NCI-H69 (cell line): ENCODE measurements at places on chromosomes 16 and 17.

DNA sequence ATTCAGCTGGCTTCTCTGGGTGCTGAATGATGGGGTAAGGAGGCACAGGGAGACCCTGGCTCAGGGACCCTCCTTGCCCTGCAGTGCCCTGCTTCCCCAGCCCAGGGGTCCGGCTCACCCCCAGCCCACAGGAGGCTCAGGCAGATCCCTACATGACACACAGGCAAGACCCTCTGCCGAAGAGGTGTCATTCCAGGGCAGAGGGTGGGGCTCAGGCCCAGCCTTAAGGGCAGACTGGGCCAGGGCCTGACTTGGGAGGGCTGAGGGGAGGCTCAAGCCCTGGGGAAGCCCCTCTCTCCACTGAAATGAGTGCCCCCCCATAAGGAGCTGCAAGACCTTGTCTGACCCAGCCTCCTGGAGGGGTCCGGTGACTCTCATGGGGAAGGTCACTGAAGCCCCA is 30.3 kb upstream of the KSR1 start:
- no peak for DNase-seq

- no peak for DNase-seq
These were observed 416.0 kb downstream of the WWOX start for GRCh38 chr16:78515421-78515820.

GRCh38 chr17:59418732-59419166 is 87.3 kb downstream of the YPEL2 start:
- no peak for DNase-seq

GRCh38 chr17:75571197-75571884 is 16.3 kb upstream of the MYO15B start:
- DNase-seq = no peak

DNA sequence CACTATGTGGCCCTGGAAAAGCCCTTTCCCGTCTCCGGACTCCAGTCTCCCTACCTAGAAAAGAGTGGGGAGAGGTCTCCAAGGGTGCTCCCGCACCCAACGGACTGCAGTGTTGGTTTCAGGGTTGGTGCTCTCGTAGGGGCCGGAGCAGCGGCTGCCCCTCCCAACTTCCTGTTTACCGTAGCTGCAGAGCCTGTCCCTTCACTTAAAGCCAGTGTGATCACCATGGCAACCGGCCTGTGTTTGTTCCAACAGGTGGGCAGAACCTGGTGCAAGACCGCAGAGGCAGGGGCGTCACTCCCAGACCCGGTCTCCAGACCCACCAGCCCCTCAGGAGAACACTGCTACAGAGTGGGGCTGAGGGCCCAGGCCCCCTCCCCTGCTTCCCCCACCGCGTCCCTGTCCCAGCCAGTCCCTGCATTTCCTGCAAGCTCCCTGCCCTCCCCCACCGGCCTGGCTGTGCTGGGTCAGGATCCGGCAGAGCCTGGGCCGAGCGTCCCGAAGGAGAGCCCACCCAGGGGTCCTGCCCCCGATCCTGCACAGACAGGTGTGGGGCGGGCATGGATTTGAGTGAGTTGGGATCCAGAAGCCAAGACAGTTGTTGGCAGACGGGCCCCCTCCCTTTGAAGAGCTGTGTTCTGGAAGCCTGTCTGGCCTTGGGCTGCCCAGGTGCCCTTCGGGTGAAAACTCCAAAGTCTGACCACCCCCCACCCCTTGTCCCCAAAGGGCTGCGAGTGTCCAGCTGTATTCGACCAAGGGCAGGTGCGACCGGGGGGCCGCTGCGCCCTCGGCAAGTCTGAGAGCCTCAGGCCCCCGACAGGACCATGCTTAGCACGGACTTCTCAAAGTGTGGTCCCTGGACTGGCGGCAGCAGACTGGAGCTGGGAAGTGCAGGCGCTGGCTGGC is 1.5 kb upstream of the BAIAP3 start:
- peak; percentile 94 for DNase-seq

- DNase-seq = no peak
These were observed 85.3 kb downstream of the NDEL1 start for GRCh38 chr17:8520981-8521380.

DNA sequence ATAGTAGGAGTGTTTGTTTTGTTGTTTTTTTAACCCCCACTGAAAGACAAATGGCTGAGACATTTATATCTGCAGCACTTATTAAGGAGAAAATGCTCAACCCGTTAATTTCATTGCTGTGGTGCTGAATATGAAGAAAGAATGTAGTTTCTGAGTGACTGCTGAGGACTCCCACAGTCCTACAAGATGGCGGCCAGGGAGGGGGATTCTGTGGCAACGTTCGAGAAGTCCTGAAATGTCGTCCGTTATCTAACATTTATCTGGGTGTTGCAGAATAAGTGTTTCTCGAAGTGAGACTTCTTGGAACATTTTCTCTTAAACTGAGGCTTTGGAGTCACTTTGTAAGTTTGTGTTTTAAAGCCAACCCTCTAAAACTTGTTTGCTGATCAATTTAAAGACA is 530.4 kb downstream of the XYLT1 start:
- no peak for DNase-seq

GRCh38 chr17:70144260-70144846 is 25.0 kb upstream of the KCNJ2 start:
- DNase-seq = peak; percentile 59

GRCh38 chr16:11780991-11781680 is 15.9 kb downstream of the ZC3H7A start:
- DNase-seq = peak; percentile 87

DNA sequence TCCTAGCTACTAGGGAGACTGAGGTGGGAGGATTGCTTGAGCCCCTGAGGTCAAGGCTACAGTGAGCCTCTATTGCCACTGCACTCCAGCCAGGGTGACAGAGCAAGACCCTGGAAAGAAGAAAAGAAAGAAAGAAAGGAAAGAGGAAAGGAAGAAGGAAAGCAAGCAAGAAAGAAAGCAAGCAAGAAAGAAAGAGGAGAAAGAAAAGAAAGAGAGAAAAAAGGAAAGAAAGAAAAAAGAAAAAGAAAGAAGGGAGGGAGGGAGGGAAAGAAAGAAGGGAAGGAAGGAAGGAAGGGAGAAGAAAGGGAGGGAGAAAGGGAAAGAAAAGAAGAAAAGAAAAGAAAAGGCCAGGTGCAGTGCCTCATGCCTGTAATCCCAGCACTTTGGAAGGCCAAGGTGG is 9.0 kb downstream of the ACTG1 start:
- no peak for DNase-seq

DNA sequence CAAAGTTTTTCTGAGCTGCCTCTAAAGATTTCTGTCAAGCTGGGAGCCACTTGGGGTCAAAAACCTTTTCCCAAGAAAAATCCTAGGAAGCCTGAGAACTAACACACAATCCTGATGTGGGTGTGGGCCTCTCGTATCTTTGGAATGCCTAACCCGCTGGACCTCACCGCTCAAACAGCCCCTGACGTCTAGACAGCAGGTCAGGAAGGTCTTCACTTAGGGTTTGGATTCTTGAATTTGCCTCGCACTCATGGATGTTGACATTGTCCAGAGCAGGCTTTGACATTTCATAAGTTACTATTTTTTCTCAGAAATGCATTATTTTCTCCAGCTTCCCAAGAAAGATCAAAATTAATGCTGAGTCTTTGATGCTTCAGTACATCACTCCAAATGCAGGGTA is 18.9 kb downstream of the TEX2 start:
- no peak for DNase-seq

- no peak for DNase-seq
These were observed 23.1 kb downstream of the MPHOSPH6 start for GRCh38 chr16:82146957-82147356.

DNA sequence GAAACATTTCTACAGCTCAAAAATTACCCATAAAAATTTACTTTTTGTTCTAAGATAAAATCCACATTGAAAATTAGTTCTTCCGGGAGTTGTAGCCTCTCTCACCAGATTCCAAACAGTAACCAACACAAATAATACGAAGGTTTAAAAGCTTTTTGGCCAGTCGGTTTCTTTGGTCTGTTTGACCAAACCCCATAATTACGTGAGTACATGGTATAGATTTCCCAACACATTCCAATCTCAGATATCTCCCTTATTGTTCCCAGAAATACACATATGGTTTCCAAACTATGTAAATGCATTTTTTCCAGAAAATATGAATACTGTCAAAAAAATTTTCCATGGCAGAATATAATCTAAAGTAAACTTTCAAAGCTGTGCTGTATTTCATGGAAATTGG is 722.0 kb downstream of the KCNJ2 start:
- no peak for DNase-seq

- no peak for DNase-seq
These were observed 77.4 kb upstream of the SMURF2 start for GRCh38 chr17:64739316-64740058.

DNA sequence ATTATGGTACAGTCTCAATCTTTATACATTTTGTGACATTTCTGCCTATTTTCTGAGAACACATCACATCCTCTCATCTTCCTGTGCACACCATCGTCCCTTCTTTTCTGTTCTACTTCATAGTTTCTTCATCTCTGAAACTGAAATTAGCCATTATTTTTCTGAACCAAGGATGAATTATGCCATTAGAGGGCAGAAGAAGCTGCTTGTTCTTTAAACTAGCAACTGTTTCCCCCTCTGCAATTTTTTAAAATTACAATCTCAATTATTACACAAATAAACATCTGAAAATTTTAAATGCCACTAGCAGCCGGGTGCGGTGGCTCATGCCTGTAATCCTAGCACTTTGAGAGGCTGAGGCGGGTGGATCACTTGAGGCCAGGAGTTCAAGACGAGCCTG is 41.3 kb downstream of the RBBP6 start:
- no peak for DNase-seq

DNA sequence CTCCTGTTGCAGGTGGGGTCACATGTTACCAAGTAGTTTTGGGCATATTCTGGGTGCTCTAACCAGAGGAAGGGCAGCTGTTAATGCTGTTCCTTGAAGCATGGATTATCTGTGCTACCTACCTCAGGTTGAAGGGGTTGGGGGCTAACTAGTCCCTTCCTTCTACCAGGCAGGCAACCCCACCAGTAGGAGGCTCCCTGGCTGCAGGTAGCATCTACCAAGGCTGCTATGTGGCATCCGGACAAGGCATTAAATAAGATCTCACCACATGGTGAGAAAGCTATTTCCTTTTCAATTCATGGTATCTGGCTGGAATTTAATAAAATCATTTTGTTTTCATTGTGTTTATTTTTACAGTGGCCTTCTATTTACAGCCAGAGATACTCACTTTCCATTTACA is 62.5 kb downstream of the CACNG3 start:
- DNase-seq = no peak

DNA sequence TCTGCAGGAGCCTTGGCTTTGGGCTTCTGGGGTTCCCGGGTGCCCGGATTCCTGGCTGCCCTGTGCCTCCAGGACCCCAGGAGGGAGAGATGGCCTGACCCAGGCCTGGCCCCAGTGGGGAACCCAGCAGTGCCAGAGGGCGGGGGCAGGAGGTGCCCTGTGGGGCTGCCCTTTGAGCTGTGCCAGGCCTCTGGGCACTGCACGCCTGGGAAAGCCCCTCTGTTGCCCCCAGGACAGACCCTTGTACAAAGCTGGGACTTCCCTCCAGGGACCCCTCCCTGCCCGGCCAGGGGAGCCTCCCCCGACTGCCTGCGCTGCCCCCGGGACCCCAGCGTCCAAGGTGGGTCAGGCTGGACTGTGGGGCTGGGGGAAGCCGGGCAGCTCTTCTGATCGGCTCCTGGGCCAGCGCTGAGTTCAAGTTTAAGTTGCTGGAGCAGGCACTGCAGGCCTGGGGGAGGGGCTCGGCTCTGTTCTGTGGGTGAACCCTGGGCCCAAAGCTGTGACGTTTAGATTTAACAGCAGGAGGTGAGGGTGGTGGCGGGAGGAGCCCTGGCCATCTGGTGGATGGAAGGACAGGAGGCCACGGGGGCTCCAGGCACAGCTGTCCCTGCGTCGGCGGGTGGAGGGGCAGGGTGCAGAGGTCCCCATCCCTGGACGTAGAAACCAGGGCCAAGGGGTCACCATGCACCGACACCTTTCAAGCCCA is 27.6 kb upstream of the C1QTNF8 start:
- DNase-seq = peak; percentile 52

GRCh38 chr17:63474174-63474573 is 2.7 kb upstream of the ACE start:
- peak; percentile 33 for DNase-seq

- DNase-seq = no peak
These were observed 474.8 kb downstream of the KCNJ2 start for GRCh38 chr17:70644096-70644495.

DNA sequence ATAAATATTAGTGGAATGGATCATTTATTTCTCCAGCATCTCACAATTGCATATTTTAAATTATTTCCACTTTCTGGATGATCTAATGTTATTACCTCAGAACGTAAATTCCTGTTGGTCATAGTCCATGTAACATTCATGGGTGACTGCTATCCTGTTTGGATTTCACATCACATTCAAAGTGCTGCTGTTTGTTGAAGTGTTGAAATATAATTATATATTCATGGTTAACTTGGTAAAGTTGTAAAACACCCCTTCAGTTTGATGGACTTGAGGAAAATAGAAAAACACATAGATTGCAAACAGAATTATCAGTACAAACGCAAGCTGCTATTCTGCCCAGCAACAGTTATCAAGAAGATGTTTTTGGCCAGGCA is 59.6 kb downstream of the TANGO6 start:
- DNase-seq = peak; percentile 14

DNA sequence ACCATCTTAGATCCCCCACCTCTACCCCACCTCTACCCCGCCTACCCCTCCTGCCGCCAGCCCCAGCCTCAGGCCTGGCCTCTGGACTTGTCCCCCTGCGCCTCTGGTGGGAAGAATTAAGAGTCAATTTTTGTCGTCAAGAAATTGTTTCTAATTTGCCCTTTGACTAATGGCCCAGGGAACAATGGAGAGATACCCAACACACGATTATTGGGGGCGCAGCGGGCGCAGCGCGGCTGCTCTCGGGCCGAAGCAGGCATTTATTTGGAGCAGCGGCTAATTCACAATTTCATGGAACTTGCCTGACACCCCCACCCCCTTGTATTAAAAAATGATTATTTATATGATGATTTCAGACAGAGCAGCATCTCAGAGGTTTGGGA is 4.4 kb upstream of the BAHCC1 start:
- no peak for DNase-seq

GRCh38 chr16:13911306-13911705 is 8.6 kb upstream of the ERCC4 start:
- DNase-seq = no peak

- no peak for DNase-seq
These were observed 43.3 kb upstream of the NF1 start for GRCh38 chr17:31051506-31051905.

GRCh38 chr16:48542966-48543365 is 67.0 kb downstream of the N4BP1 start:
- DNase-seq = no peak

GRCh38 chr16:4602331-4602730 is 12.4 kb downstream of the UBALD1 start:
- DNase-seq = no peak

GRCh38 chr17:72775919-72776318 is 316.6 kb downstream of the SLC39A11 start:
- DNase-seq = peak; percentile 99

GRCh38 chr17:5429191-5429887 is 9.4 kb downstream of the RPAIN start:
- peak; percentile 71 for DNase-seq

- no peak for DNase-seq
These were observed 719 bp downstream of the NGFR start for GRCh38 chr17:49495842-49496182.
